ENCODE measurements at places on chromosomes 13 and 19.

DNA sequence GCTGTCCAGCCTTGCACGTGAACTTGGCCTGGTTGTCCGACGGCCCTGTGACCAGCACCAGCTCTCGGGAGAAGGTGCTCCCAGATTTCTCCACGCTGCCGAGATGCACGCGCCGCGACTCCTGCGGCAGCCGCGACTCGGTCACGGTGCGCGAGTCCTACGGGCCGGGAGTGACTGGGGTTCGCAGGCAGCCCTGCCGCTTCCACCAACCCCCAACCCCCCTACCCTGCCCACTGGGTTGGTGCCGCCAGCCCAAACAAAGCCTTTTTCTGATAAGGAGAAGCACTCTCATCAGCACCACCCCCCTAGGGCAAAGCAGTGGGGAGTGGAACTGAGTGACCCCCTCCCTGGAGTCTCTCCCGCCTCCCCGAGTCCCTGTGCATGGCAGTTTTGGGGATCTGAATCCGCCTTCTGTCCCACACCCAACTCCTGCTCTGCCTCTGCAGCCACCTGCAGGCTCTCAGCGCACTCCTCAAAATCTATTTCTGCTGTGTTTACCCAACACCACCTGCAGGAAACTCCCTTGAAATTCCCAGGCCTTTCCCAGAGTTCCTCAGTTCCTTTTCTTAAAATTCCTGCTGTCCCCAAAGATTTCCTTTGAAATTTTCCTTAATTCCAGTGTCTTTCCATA lies 6.2 kb downstream of the NPHS1 start:
- DNase-seq, result no peak

DNA sequence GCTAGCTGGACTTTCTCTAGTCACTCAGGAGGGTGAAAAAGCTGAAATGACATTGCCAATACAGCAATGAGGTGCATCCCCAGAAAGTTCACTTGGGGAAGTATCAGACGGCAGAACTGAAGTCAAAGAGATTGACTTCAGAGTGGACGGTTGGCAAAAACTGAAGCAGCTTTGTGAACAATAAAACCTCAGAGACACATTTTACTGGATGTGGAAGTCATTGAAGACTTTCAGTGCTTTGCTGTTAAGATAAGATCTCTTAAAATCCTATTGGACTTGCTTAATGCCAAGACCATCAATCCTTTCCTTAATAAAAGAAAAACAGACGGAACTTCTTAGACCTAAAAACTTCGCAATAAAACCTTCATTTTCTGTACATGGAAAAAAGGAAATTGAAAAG lies 103.7 kb downstream of the ABCC4 start:
- DNase-seq, result no peak

DNA sequence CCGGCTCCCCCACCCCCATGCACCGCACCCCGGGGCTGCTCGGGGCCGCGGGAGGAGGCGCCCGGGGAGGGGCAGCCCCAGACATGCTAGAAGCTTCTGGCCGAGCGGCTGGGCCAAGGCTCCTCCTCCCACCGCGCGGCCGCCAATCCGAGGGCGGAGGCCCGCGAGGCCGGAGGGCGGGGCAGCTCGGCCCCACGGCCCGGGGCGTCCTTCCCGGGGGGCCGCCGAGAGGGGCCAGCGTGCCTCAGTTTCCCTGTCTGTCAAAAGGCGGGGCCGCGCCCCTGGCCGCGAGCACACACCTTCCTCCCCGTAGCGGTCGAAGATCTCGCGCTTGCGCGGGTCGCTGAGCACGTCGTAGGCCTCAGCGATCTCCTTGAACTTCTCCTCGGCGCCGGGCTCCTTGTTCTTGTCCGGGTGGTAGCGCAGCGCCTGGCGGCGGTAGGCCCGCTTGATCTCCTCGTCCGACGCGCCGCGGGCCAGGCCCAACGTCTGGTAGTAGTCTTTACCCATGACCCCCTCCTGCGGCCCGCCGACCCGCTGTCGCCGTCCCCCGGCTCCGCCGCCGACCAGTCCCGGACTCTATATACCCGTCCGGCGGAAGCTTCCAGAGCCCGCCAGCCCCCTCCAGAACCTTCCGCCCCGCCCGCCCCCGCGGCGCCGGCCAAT lies at the start of gene DNAJB1:
TSS of gene DNAJB1 (minus strand) at position 558 of the 666 bp plus-strand sequence. CDS start at position 510, 48 bp downstream.
- peak; percentile 98 for DNase-seq

- DNase-seq, result peak; percentile 65
Measured at GRCh38 chr13:28455580-28456194, 39.2 kb downstream of the FLT1 start.

- no peak for DNase-seq
Measured at GRCh38 chr19:58543826-58544590, at the start of gene TRIM28. TRIM28 (plus strand) TSS chr19:58544064; CDS start chr19:58544758, 694 bp downstream.

DNA sequence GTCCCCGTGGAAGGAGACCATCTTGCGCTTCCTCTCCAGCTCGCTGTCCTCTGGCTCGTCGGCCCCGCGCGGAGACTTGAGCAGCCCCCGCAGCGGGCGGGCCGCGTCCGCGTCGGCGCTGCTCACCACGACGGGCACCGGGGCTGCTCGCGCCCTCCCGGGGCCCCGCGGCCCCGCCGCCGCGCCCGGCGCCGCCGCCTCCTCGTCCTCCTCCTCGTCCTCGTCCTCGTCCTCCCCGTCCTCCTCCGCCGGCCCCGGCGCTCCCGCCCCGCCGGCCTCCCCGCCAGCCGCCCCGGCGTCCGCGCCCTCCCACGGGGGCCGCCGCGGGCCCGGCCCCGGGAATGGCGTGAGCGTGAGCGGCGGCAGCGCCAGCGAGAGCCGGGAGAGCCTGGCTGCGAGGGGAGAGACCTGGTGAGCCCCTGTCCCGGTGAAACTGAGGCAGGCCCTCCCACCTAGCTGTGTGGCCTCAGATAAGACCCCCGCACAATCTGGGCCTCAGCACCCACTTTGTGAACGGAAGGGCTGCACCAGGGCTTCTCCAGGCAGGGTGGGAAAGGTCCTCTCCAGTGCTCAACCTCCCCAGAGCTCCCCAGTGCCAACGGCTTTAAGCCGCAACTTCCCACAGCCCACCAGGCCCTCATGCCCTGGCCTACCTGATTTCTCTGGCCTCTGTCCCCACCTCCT lies 17.8 kb downstream of the LMTK3 start:
- no peak for DNase-seq

GRCh38 chr13:76971215-76971614 lies 20.7 kb upstream of the CLN5 start:
- DNase-seq, result no peak

DNA sequence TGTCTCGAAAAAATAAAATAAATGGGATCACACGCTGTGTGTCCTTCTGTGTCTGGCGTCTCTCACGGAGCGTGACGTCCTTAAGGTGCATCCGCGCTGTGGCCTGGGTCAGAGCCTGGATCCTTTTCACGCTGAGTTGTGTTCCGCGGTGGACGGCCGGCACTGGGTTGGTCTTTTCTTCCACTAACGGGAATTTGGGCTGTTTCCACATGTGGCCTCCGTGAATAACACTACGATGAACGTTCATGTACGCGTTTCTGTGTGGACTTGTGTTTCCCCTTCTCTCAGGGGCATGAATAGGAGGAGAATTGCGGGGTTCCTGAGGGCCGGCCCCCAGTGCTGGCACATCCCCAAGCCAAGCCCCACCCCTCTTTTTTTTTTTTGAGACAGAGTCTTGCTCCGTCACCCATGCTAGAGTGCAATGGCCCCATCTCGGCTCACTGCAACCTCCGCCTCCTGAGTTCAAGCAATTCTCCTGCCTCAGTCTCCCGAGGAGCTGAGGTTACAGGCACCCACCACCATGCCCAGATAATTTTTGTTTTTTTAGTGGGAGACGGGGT lies 6.2 kb upstream of the PTBP1 start:
- no peak for DNase-seq

GRCh38 chr19:5356428-5356827 lies 15.8 kb upstream of the PTPRS start:
- DNase-seq, result no peak

- DNase-seq, result no peak
Measured at GRCh38 chr13:47917022-47917574, 84.0 kb downstream of the SUCLA2 start.

- DNase-seq, result peak; percentile 73
Measured at GRCh38 chr19:48321372-48321621, 4.1 kb upstream of the EMP3 start.

- DNase-seq, result no peak
Measured at GRCh38 chr19:35925501-35925900, 10.7 kb upstream of the LRFN3 start.

DNA sequence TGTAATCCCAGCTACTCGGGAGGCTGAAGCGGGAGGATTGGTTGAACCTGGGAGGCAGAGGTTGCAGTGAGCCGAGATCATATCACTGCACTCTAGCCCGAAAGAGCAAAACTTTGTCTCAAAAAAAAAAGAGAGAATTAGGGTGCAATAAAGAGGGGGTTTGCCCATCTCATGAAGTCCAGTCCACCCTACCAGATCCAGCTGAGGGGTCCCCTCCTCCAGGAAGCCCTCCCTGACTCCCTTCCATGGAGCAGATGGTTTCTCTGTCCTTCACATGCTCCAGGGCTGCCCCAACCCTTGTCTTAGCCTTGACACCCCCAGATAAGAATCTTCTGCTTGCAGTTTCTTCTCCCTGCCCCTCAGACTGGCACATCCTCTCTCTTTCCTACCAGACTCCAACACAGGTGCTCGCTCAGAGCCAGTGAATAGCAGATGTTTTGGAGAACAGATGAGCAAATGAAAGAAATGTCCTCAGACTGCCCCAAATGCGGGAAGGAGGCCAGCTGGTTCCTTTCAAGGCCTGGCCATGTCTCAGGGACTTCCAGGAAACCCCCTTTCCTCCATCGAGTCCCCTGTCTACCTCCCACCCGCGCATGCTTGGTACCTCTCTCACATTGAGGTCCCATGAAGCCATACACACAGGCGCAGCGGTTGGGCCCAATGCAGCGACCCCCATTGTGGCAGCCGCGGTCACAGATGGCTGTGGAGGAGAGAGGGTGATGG lies 5.0 kb downstream of the FBN3 start:
- DNase-seq, result no peak

DNA sequence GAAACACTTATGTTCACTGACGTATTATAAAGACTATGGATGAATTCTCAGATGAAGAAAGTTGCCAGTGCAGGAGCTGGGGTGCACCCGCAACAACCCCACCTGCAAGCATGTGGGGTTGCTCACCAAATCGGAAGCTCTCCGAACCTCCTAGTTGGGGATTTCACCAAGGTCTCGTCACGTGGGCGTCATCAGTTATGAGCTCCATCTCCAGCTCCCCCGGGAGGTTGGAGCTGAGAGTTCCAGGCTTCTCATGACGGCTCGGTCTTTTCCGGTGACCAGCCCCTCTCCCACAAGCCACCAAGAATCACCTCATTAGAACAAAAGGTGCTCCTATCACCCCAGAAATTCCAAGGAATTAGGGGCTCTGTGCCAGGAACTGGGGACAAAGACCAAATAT lies 46.1 kb upstream of the TUBGCP3 start:
- DNase-seq, result no peak

DNA sequence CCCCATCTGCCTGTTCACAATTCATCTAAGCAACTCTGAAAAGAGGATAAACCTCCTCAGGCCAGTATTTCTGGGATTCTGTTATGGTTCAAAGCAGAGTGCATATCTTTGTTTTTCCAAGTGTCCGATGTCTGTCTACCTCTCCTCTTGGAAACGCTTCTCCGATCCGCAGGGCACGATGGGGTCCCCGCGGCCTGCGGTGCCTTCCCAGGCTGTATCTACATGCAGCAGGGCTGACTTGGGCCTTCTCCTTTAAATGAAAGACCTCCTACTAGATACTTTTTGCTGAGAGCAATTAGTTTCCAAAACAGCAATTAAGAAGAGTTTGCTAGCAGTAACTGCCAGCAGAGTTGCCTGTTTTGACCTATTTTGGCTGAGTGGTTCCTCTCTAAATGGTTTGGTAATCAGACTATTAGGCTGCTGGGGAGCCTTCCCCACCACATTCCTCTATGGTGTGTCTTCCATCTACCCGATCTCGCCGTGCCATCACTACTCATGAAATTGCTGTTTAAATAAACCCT lies 23.5 kb downstream of the COL4A2 start:
- no peak for DNase-seq

DNA sequence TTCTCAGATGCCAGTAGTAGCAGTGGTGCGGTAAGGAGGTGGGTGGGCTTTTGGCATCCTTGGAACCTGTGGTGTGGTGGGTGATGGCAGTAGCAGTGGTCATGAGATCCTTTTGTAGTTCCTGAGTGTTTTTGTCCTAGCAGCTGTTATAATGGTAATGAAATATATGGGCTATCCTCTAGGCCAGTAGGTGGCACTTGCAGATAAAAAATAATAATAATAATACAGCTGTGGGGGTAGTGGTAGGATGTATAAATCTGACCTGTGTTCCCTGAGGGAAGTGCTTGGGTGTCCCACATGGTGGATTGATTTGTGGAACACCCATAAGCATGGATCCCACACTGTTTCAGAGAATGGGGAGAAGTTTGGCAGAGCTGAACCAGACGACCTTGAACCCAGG lies 334.0 kb downstream of the SLITRK5 start:
- no peak for DNase-seq

Data from C1 segment of cervical spinal cord (tissue), 14 donors.